ENCODE measurements at places on chromosomes 12 and 14. TPM values are rescaled to one million over a fixed set of nuclear protein-coding genes. Genes with fewer than 3 reads are reported as not detected.

CLEC4C gene
- total RNA-seq, result 0.52 TPM

DNA sequence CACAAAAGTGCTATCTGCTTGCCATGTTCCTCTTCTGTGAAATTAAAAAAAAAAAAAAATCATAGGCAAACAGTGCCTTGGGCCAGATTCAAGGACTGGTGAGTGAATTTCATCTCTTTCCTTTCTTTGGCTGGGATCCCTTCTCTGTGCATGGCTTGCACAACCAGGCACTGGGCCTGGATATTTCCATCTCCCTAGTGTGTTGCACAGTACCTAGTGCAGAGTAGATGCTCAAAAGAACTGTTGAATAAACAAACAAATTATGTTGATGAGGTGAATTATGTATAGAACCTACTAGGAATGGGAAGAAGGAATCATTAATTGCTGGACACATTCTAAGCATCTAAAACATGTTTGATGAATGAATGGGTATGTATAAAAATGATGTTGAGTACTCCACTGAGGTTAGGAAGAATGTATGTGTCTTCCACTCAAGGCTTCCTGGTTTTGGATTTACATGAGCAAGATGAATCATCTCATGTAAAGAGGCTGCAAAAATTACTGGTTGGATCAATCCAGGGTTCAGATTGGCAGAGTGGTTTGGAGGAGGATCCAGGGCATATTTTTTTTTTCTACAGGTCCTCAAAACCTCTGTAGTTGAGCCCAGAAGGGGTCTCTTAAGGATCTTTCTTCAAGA is 93.2 kb downstream of the EMP1 start:
- ATAC-seq, result no peak

- peak; percentile 88 for ATAC-seq
Observed at GRCh38 chr12:111313833-111314259, 55.0 kb downstream of the PHETA1 start.

DNA sequence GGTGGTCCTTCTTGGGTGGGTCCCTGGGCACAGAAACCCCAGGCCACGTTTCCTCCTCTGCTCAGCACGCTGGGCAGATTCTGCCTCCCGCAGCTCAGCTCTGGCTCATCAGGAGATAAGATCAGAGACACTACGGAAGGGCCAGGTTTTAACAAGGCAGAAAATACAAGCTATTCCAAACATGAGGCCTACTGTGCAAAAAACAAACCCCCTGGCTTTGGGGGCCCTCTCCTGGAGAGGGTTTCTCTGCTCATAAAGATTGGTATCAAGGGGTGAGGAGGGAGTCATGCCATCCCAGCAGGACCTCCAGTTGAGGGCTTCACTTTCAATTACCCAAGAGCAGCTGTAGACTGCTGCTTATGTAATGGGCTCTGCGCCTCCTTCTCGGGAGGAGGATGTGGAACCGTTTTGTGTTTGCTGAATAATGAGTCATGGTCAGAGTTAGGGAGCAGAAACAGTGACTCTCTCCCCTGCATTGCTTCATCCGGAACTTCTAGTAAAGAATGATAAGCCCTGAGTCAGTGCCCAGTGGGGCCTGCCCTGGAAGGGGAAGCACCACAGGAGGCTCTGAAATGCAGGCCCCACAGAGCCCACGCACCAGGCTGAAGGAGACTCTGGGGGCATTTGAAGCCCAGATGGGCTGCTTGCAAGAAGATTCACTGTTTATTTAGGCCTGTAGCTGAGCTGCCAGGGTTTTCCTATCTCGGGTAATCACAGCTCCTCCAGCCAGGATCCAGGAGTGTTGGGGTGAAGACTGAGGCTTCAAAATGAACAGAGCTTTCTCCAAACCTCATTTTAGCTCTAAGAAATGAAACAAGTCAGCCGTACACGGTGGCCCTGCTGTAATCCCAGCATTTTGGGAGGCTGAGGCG is 79.3 kb downstream of the SSPN start:
- ATAC-seq, result peak; percentile 97

- peak; percentile 80 for ATAC-seq
Observed at GRCh38 chr12:59113831-59114615, 193.7 kb upstream of the LRIG3 start.
